ENCODE measurements at places on chromosomes 1 and 21.

GRCh38 chr1:65434760-65435159, 14.3 kb downstream of the LEPR start:
- DNase-seq, result no peak

DNA sequence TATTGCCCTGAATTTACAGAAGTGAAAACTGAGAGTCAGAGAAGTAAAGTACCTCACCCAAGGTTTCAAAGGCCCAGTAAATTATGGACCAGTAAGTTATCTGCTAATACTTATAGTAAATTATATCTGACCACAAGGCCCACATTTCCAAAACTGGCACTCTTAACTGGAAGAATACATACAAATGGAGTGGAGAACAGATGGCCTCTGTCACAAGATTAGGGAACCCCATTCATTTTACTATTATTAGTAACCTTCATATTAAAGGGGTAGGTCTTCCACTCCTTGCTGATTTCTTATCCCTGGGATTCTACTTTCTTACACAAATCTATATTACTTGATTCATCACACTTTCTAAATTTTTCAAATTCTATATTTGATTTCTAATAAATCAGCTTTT, 588.8 kb downstream of the NEGR1 start:
- no peak for DNase-seq

DNA sequence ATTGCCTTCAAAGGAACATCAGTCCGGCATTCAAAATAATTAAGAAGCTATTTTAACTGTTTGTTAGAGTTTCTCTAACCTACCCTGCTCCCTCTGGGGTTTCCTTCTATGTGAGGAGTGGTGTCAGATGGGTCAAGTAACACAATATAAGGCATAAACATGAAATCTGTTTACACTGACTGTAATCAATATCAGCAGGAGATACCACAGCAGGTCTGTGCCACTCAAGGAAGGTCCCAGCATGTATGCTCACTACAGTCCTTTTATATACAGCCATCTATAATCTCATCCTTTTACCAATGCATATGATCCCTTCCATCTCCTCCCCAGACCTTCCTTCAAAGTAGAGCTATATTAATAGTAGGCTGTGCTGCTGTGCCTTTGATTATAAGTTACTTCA, 25.4 kb downstream of the EEIG2 start:
- DNase-seq, result no peak

DNA sequence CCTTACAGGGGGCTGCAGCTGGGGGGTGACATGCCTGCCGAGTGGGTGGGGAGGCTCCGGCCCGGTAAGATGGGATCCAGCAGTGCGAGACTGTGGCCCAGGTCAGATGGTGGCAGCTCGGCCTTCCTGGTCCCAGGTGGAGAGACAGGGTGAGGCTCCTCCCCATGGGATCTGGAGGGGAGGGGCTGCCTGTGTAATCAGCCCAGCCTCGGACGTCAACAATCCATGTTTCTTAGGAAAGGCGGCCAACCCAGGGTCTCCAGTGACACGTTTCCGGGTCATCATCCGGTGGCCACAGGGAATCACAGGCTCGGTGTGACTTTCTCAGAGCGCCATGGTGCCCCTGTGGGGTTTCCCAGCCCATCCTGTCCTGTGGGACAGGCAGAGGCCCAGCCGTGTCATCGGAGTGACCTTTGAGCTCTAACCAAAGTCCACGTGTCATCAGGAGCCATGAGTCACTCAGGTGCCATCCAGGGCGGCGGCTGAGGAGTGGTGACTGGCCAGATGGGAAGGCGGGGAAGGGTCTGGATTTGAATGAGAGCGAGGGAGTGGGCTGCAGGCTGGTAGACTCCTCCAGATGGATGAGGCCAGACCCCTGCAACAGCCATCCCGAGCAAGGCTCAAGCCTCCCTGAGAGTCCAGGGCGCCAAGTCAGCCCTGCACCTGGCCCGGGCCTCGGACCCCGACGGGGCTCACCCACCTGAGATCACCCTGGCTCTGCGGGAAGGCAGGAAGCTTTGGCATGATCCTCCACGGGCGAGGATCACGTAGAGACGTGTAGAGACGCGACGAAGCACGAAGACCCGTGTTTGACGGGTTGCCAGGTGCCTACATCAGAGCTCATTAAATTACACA, 6.6 kb upstream of the HES4 start:
- DNase-seq, result no peak

DNA sequence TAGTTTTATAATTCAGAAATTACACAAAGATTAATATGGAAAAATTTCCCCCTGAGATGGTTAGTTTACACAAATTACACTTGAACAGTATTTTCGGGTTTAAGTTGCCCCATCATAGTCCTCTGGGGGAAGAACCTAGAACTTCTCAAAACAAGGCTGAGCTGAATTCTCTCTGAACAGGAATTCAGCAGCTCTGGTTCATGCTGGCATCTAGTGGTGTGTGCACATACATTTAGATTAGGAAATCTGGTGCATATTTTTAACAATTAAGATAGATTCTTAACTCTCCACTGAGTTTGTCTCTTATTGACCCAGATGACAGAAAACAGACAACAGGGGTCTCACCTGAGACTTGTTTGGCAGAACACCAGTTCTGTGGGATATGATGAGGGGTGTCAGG, 410.7 kb downstream of the DSCAM start:
- DNase-seq, result no peak

GRCh38 chr1:213779228-213779627, 208.5 kb upstream of the PROX1 start:
- no peak for DNase-seq

DNA sequence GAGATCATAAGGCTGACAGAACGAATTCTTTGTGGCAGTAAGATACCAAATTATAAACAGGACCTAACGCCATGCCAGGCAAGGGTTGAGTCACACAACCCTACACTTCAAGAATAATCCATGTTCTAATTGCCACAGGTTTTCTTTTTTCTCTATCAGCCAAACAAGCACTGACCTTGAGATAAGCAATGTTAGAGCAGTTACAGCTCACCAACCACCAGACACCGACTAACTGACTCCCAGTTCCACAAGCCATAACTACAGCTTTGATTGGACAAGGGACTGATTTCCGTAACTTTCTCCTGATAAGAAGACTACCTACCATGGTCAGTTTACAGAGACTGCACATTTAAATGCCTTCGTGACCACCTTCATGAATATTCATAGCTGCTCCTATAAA, 149.6 kb downstream of the PTPRU start:
- DNase-seq, result no peak

- no peak for DNase-seq
Observed at GRCh38 chr1:107804741-107805140, 160.2 kb downstream of the VAV3 start.

GRCh38 chr1:4139646-4140045, 239.6 kb upstream of the C1orf174 start:
- DNase-seq, result no peak

GRCh38 chr1:246160374-246160773, 346.7 kb downstream of the SMYD3 start:
- DNase-seq, result no peak

- peak; percentile 9 for DNase-seq
Observed at GRCh38 chr1:211738691-211739301, 63.4 kb upstream of the NEK2 start.

DNA sequence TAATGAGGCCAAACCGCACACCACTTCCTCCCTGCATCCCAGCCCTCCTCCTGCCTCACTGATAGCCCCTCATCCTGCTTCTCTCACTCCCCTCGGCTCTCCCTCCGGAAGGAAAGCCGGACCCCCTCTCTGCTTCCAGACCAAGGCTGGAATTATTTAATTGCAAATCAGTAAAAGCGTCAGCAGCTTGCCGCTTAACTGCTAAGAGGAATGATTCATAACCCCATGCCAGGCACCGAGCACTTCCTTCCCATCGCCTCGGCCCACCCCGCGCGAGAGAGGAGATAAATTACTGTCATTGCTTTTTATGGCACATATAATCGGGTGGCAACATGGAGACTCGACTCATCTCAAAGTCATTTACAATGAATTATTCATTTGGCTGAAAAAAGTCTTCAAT, 77.3 kb downstream of the UBIAD1 start:
- DNase-seq, result no peak

DNA sequence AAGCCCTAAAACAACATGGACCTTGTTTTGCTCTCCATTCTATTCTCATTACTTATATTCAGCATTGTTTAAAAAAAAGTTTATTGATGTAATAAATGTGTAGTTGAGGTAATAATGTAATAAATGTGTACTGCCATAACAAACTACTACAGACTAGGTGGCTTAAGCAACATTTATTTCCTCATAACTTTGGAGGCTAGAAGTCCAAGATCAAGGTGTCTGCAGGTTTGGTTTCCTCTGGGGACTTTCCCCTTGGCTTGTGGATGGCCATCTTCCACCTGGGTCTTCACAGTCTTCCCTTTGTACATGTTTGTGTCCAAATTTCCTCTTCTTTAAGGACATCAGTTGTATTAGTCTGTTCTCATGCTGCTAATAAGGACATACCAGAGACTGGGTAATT, 93.1 kb downstream of the LMO4 start:
- no peak for DNase-seq

GRCh38 chr1:20703124-20703756, 14.6 kb downstream of the KIF17 start:
- DNase-seq, result no peak

DNA sequence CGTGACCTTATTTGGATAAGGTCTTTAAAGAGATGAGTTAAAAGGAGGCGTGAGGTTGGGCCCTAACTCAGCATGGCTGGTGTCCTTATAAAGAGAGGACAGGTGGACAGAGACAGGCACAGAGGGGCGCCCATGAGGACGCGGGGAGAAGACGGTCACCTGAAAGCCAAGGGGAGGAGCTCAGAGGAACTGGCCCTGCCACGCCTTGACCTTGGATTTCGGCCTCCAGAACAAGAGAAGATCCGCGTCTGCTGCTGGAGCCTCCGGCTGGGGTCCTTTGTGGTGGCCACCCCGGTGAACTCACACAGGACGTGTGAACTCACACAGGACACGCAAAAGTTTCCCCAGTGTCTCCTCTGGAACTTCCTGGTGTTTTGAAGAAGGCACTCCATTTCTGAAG, 122.7 kb downstream of the SIK1 start:
- DNase-seq, result no peak

- no peak for DNase-seq
Observed at GRCh38 chr1:74530892-74531291, 18.5 kb upstream of the LRRC53 start.

DNA sequence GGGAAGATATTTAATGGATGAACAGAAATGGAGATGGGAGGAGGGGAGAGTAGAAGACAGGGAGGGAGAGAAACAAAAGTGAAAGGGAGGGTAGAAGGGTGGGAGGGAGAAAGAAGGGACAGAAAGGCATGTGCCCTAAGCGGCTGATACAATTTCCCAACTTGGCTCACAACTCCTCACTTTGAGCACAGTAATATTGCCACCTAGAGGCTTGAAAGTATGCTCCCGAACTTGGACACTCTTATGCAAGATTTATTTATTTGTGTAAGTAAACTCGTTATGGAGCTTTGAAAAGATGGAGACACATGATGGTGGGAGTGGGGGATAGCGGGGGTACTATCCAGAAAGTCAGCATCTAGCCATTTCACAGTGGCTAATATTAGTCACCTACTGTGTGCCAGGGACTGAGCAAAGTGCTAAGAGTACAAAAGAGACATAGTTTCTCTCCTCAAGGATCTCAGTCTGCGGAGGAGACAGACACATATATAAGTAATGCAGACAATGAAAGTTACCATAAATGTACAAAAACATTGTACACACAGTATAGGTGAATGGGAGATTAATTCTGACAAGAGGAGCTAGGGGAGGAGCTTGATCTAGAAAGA, 189.7 kb downstream of the SEC16B start:
- no peak for DNase-seq

GRCh38 chr1:54986025-54986424, 5.6 kb downstream of the TMEM61 start:
- DNase-seq, result no peak

- no peak for DNase-seq
Observed at GRCh38 chr1:39395357-39395831, 96.0 kb upstream of the BMP8A start.

DNA sequence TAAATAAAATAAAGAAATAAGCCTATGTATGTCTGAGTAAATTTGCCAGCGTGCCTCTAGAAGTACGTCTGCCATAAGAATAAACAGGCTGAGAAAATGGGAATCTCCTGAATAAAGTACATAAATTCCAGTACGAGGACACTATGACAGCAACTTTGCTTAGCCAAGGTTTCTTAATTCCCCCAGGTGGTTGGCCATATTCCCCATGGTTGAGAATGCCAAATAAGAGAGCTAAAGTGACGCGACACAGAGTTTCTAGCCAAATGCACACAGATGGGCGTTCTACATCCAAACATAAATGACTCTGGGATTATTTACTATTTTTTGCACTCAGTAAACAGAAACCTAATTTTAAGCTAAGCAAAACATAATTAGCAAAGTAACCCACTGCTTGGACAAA, 19.5 kb downstream of the KCNH1 start:
- no peak for DNase-seq

DNA sequence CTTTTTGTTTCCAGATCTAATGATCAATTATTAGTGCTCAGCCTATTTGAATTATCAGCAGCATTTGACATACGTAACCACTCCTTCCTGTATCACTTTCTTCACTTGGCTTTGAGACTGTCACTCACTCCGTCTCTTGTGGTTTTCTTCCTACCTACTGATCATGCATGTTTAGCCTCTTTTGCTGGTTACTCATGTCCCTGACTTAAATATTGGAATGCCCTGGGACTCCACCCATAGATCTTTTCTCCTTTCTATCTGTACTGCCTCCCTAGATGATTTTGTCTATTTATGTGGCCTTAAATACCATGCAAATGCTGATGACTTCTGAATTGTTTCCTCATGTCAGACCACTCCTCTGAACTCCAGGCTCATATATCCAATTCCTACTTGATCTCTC, 57.7 kb upstream of the PDE4B start:
- DNase-seq, result no peak

DNA sequence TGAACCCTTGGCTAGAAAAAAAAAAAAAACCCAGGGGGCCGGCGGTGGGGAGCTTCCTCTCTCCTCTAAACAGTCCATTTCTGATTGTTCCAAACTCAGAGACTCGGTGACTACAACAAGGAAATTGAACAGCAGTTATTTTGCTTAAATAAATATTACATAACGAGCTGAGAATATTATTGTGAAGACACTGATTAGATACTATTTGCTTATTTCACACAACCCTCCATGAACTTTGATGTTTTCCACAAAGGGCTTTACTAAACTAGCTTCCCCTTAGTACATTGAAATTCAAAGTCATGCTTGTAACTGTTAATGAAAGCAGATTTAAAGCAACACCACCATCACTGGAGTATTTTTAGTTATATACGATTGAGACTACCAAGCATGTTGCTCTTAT, at the start of gene CFHR5:
Gene CFHR5 (plus strand): TSS at position 279 of the 400 bp plus-strand sequence. CDS start 109 bp downstream, at position 388.
- no peak for DNase-seq

GRCh38 chr1:13728091-13728715, 28.2 kb downstream of the PRDM2 start:
- DNase-seq, result no peak

- DNase-seq, result no peak
Observed at GRCh38 chr1:21518774-21519455, 9.7 kb downstream of the ALPL start.

Measured in stimulated activated CD8-positive, alpha-beta memory T cell treated with anti-CD3 and anti-CD28 coated beads, Interleukin-4, amount 100 ng/mL, for 4 hours (primary cell).